ENCODE measurements at places on chromosomes 2 and 18.

DNA sequence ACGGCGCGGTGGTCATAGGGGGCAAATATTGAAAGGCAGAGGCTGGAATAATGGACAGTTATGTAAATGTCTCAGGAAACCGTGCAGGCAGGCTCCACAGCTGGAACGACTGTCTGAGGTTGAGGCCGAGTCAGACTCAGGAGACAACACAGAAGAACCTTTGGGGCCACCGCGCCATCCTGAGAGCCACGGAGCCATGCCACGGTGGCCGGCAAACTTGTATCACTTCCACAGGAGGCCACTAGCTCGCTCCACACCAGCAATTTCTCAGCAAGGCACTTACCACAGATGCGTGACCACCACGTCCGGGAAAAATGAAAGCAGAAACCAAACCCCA, 156.7 kb upstream of the SALL3 start:
- no peak for DNase-seq

DNA sequence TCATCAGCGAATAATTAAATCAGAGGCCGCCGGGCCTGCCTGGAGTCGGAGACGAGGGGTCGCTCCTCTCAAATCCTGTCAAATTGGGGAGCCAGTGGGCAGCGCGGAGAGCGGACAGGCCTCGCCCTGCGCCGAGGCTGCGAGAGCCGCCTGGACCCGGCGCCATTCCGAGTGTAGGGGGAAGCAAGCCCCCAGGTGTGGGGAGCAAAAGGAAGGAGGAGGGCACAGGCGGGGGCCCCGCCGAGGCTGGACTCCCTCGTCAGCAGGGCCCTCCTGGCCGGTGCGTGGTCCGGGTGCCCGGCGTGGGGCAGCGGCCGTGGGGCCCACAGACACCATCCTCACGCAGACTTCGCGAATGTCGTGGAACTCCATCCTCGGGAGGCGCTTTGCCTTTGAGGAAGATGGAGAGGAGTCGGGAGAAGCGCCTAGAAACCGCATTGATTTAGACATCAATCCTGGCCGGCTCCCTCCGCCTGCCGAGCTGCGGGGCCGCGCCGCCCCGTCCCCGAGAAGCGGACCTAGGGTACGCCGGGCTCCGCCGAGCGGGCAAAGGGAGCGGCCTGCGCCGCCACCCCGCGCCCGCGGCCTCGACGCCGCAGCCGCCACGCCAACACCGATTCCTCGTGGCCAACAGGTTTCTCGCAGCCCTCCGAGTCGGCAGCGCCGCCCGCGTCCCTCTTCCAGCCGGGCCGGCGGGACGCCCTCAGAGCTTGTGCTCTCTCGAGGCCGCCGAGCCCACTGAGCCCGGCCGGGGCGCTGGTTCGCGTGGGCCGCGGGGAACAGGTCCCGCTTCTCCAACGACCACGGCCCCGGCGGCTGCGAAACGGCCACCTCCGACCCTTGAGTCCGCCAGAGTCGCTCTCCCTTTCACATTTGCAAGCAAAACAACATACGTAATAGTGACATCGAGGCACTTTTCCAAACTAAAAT, 6.7 kb upstream of the ONECUT2 start:
- no peak for DNase-seq

- no peak for DNase-seq
Observed at GRCh38 chr2:77839102-77839501, 316.9 kb upstream of the LRRTM4 start.

DNA sequence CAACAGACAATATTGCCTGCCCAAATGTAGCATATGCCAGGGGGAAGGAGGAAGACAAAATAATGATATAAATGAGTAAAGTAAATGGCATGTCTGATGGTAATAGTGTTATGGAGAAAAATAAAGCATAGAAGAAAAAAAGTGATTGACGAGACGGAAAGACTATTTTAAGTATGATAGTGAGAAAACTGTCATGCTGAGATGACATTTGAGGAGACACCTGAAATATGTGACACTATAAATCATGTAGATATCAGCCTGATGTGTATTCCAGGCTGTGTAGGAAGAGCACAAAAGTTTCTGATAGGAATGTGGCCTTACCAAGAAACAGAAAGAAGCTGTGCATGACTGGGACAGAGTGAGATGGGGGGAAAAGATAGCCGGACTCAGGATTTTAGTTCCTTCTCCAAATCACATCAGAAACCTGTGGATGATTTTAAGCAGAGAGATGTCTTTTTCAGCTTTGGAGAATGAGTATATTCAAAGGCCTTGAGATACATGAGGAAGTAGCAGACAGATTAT, 387.3 kb upstream of the SYT4 start:
- no peak for DNase-seq

DNA sequence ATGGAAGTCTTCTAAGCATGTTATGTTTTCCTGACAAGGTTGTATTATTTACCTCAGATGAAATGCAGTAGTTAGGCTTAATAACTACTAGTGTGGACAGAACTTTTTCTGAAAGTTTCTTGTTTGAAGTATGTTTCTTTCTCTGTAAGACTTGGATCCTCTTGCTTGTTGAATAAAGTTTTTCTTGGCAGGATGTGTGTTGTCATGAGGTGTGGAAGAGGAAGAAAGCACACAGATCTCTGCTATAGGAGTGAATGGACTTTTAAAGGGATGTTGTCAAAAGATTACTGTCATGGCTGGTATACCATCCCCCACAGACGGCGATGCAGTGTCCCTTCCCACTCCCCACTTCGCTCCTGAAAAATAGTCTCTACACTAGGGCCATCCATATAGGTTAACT, 2.6 kb downstream of the CAB39 start:
- no peak for DNase-seq

GRCh38 chr18:51514128-51514527, 316.6 kb upstream of the MEX3C start:
- no peak for DNase-seq

DNA sequence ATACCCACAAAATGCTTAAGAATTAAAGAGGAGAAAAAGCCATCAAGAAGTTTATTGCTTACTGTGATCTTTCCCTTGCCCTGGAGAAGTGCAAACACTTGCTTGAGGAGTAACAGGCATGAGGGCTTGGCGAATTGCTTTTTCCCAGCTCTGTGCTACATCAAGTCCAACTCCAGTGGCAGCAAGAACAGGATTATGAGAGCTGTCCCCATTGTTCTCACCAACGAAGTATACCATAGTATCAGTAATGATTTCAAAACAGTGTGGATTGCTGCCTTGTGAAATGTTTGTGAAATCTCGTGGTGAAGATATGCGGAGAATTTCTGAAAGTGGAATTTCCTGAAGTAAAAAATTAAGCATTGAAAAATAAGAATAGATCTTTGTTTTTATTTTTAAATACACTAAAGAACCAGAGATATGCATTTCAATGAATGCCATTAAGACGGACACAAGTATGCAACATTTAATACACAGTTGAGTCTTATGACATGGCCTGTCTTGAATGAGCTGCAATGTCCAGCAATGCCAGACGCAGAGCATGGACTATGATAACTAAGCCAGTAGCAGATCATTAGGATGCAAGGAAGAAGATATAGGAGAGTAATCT, 43.0 kb downstream of the NDUFAF7 start:
- no peak for DNase-seq

GRCh38 chr2:70035344-70035844, 51.9 kb upstream of the PCBP1 start:
- no peak for DNase-seq

- DNase-seq: no peak
Observed at GRCh38 chr18:51340332-51340731, 142.9 kb upstream of the MEX3C start.

DNA sequence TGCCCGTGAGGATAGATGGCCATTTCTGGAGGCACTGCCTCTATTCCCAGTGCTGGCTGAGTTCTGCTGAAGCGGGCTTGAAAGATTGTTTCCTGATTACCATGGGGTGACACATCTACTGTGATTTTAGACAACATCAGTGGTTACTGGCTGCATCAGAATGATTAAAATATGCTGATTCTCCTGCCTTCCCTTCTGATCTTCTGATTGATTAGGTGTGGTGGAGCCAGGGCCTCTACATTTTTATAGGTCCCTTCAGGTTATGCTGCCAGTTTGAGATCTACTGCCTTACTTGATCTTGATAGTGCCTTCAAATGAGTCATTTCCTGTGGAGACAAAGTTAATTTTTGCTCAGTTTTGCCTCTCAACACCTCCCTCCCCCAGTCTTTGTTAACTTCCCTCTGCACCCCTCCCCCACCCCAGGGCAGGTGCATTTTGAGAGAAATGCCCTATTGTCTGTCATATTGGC, 31.6 kb upstream of the SNORC start:
- no peak for DNase-seq

DNA sequence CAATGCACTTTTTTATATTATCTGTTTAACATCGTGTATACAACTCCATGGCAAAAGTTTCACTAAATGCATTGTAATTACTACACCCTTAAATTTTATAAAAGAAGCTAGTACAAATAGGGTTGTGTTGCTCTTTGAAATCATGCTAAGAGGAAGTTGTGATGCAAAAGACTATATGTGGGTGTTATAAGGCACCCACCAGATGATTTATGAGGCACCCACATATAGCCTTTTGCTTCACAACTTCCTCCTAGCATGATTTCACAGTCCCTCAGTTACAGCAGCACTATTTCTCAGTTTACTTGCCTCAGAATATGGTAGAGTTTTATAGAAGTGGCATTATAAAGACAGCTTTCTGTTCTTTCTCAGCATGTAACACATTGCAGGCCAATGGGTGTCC, 277.3 kb upstream of the DOK6 start:
- no peak for DNase-seq

GRCh38 chr2:227472265-227473121, 537 bp downstream of the AGFG1 start:
- peak; percentile 3 for DNase-seq

DNA sequence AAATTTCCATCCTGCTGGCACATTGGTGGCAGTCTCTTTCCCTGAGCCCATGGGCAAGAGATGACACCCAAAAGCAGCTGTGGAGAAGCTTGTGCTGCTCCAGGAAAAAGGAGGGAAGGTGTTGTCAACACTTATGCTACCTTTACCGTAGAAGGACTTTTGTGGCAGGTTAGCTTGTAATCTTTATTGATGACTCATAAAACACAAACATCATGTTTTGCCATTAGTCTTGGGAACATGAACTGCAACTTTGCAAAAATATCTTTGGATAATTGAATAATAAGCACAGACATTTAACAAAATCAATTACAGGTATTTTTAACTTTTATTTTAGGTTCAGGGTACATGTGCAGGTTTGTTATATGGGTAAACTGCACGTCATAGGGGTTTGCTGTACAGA, 33.4 kb downstream of the DRC1 start:
- DNase-seq: no peak

- no peak for DNase-seq
Observed at GRCh38 chr2:102433973-102434654, 11.2 kb downstream of the IL18RAP start.

- DNase-seq: no peak
Observed at GRCh38 chr2:136122661-136123060, 4.7 kb upstream of the CXCR4 start.

DNA sequence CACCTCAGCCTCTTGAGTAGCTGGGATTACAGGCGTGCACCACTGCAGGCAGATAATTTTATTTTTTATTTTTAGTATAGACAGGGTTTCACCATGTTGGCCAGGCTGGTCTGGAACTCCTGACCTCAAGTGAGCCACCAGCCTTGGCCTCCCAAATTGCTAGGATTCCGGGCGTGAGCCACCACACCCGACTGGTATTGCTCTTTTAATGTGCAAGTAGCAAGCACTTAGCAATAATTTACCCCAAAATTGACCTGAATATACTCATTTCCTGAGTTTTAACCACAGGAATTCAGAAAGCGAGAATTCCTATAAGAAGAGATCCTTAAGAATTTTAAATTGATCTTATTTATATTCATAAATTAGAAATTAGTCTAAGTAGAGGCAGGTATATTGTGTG, 169.1 kb downstream of the CDH2 start:
- no peak for DNase-seq

DNA sequence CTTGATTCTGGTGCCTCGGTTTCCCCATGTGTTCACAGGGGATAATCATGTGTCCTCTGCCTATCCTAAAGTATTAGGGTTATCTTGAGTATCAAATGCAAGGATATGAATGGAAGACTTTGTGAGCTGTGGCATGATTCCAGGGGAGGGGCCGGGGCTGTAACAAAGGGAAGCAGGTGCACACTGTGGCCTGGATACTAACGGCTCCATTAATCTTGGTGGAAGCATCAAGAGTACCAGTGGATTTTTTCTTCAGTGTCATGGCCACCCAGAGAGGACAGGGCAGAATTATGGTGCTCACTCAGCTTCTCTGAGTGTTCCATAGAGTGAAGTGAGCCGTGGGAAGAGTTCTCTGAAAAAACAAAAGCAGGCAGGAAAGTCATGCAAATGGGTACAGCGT, 320.1 kb downstream of the ALK start:
- DNase-seq: no peak

GRCh38 chr2:138503087-138503442, 1.5 kb downstream of the SPOPL start:
- no peak for DNase-seq

GRCh38 chr2:123928358-123928757, 96.7 kb upstream of the CNTNAP5 start:
- no peak for DNase-seq

DNA sequence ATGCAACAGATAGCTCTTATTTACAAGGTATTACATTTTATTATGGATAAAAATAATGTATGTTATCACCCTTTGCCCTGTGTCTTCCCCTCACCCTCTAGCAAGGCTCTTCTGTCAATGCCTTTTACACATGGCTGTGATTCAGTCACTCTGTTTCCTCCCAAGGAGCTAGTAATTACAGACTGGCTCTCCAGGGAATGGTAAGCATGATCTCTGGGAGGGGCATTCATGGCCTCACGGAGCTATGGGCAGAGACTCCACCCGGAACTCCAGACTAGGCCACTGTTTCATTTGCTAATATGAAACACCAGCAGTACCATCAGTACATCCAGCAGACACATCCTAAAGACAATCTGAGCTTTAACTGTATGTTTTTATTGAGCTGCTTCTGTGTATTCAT, 410.9 kb upstream of the CYRIA start:
- DNase-seq: no peak

- DNase-seq: no peak
Observed at GRCh38 chr2:226548732-226549131, 250.9 kb downstream of the IRS1 start.

GRCh38 chr2:191831410-191831994, 15.4 kb downstream of the CAVIN2 start:
- DNase-seq: no peak

GRCh38 chr2:158501301-158501700, 44.5 kb downstream of the PKP4 start:
- no peak for DNase-seq

DNA sequence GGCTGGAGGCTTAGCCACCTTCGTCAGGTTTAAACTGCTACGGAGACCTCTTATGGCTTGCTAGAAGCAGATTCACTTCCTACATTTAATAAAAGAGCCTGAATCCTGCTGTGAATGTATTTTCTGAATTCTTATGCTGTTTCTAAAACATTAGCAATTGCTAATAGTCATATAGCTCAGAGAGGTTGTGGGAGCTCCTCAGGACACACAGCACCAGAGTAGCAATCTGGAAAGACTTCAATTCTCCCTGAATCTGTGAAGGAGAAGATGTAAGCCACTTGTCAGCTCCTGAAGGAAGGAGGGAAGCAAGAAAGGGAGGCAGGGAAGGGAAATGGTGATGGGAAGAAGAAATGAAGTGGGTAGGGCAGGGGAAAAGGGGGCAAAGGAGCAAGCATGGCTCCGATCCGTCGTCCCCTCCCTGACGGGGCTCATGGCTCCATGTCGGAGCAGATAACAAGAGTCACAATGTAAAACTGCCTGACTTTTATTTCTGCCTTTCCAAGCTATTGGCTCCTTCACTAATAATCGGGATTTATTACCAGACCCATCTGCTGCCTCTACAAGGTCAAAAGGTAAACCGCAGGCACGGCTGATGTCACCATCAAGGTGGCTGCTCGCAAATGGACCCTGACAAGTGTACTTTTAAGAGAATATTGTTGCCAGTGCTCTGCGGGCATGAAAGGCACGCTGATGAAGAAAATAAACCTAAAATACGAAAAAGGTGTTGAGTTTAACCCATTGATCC, 656.0 kb upstream of the SALL3 start:
- no peak for DNase-seq
